CD4-positive, alpha-beta T cell treated with Interleukin-6 for 4 hours (primary cell): ENCODE measurements at places on chromosomes 1 and 21.

DNA sequence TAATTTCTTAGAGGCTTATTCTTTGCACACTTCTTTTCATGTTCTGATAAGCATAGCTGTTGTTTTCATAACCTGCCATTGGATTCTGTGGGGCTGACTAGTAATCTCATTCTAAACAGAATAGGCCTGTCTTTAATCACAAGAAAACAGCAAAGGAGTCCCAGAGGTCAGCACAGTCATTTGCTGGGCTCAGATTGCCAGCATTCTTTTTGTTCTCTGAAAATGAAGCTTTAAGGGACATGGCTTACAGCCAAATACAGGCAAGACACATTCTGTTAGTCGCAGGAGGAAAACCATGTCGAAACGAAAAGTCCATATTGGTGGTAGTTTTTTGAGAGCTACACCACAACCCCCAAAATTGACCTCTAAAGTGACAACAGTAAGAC, 75.0 kb downstream of the MRPS6 start:
- no peak for DNase-seq

- no peak for DNase-seq
Measured at GRCh38 chr1:32897082-32898049, 3.8 kb downstream of the TMEM54 start.

DNA sequence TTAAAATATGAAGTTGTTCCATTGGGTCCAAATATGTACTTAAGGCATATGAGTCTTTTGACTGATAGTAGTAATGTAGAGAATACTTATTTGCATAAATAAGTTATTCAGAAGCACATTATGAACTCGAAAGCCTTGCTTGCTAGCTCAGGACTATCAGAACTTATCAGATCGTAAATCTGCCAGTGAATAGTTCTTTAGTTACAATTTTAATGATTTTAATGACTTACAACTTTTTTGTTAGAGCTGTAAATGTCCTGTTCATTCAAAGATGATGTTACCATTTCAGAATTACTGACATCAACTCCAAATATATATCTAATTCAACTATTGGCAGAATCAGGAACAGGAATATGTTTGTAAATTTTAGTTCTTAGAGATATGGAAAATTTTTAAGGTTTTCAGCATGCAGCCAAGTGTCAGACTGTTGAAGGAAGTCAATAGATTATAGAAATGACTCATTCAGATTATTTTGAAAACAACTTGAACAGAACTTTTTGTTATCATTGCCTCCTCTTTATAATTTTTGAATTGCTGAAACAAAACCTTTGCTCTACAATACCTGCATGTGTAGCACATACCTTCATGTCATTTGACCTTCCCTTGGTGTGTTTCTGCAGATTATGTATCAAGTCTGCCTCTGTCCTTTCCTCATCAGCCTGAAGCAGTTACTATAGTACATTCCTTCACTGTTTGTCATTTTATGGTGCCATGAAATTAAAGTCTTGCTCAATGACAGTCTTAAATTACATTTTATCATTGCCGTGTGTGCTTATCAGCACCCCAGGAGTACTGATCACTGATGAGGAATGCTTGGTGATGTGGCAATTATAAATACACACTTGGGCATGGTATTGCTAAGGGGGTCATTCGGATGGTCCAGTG, 44.9 kb downstream of the LRRC8D start:
- no peak for DNase-seq

DNA sequence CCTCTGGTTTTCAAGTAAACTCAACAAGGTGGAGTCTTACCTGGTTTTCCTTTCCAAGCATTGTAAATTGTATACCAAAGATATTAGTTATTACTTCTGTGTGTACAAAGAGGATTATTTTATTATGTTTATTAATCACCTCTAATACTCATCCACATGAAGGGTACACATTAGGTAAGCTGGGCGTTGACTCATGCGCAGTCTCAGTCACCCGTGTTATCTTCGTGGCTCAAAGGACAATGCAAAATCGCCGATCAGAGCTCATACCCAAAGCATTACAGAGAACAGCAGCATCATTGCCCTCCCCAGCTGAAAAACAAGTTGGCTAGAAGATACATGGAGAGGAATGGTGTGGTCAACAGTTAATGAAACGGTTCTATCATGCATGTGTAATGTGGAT, 148.7 kb downstream of the NR5A2 start:
- DNase-seq = no peak

DNA sequence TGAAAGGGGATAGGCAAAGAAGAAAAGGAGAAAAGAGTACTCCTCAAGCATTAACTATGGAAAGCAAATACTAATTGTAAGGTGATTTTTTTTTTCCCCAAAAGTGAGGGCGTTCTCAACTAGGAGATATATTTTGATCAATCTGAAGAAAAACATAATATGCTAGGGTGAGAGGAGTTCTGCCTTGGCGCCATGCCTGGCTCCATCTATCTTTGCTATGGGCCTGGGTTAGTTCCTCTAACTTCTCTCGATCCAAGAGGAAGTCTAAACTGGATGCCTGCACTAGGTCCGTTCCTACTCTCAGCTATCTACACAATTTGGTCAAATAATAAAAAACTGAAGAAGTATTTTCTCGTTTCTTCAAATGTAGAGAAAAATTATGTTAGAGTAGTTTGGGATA, 20.5 kb downstream of the CNN3 start:
- no peak for DNase-seq

GRCh38 chr1:101509370-101509769, 272.6 kb downstream of the S1PR1 start:
- no peak for DNase-seq

DNA sequence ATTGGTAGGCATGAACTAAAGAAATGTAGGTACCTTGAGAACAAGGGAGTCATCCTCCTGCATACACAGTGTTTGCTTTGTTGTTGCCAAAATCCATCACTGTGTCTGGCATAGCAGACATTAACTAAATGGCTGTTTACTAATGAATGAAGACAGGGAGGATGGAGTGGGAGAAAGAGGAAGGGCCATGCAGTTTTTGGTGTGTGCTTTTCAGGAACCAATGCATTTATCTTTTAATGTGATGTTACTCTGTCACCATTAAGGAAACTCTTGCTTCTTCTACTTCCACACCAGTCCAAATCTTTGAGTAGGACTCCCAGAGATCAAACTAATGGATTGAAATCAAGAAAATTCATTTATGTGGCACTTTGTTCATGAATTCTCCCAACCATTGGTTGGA, 55.6 kb upstream of the DUSP10 start:
- no peak for DNase-seq

DNA sequence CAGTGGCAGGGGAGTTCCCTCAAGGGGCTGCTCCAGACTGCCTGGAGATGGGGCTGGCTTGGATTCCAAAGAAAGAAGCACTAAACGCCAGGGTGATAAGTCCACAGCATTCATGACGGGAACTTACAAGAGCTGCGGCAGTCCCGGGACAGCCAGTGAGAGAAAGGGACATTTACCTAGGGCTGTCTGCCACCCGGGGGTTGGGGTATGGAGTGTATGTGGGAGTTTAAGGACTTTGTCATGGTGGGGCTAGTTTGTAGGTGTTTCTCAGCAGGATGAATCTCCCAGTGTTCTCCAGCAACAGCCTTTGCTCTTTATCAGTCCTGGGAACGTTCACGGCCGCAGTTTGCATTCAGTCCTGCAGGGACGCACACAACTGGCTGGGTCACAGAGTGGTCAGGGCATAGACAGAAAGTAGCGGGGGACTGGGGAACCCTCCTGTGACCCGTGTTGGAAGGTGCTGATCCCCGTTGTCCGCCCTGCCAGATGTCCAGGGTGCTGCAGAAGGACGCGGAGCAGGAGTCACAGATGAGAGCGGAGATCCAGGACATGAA, 41.4 kb upstream of the HMGN1 start:
- no peak for DNase-seq

- DNase-seq = no peak
Measured at GRCh38 chr21:39707316-39707715, 37.7 kb upstream of the IGSF5 start.

DNA sequence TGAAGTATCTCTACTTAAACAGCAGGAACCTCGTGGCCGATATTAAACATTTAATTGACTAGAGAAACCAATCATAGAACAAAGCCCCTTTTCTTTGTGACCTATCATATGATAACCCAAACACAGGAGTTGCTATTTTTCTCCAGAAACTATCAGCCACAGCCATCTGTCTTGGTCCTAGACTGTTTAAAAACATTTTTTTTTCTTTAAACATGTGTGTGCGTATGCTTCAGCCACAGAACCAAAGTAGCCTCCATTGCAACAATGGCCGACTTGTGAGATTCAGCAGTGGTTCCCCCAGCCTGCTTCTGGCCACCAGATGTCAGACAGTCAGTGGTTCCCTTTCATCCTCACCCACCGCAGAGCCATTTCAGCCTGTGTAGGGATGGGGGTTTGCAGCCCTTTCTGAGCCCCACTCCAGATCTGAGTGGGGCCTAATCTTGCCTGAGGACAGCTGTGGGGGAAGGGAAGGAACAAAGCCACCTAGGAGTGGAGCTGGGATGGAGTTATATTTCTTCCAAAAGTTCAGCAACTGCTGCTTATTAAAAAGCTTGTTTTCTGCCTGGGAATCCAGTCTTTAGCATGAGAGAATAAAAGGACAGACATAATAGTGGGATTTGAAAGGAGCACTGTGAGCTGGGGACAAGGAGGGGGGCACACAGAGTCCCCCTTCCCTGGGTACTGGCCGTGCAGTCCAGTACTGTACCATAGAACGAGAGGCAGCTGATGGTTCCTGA, 11.7 kb upstream of the IGSF3 start:
- no peak for DNase-seq

GRCh38 chr1:195019385-195019784, 1588.9 kb downstream of the KCNT2 start:
- no peak for DNase-seq

DNA sequence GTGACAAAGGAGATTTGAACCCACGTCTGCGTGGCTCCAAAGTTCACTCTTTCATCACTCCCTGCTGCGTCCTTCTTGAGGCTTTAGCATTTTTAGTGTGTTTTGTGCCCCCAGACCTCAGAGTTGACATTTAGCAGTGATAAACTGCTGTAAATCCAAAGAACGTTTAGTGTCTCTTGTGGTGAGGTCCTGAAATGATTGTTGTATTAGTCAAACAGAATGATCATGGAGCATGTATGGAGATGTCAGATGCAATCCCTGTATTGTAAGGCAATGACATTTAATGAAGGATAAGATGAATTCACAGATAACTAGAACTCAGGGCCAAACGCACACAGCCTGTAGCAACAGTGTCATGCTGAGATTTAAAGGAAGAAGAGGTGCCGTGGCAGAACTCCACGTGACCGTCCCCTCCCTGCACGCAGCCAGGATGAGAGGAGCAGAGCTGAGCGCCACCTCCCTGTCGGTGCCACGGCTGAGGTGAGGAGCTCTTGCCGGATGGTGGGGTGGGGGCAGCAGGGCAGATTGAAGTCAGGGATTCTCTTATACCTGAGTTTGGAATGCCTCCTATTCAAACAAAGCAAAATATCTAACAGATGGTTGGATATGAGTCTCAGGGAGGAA, 30.1 kb downstream of the NTPCR start:
- no peak for DNase-seq

- no peak for DNase-seq
Measured at GRCh38 chr1:184366997-184367396, 19.8 kb upstream of the C1orf21 start.

GRCh38 chr1:217674028-217674729, 43.0 kb downstream of the SPATA17 start:
- no peak for DNase-seq

- no peak for DNase-seq
Measured at GRCh38 chr1:89151047-89151446, 24.8 kb downstream of the GBP7 start.

- no peak for DNase-seq
Measured at GRCh38 chr1:182561456-182561855, 27.6 kb downstream of the RNASEL start.

DNA sequence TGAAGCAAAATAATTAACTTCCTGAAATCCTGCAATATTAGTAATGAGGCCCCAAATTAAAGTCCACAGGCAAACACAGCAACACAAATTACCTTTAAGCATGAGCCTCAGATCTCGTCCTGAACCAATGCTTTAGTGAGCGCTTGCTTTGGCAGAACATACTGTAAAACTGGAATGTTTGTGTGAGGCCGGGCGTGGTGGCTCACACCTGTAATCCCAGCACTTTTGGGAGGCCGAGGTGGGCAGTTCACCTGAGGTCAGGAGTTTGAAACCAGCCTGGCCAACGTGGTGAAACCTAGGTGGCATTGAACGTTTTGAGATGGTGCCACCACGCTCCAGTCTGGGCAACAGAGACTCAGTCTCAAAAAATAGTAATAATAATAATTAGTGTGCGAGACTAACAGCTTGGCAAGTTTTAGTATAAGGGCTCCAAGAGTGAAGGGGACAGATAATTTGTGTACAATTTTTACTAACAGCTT, 17.8 kb downstream of the SFPQ start:
- no peak for DNase-seq

DNA sequence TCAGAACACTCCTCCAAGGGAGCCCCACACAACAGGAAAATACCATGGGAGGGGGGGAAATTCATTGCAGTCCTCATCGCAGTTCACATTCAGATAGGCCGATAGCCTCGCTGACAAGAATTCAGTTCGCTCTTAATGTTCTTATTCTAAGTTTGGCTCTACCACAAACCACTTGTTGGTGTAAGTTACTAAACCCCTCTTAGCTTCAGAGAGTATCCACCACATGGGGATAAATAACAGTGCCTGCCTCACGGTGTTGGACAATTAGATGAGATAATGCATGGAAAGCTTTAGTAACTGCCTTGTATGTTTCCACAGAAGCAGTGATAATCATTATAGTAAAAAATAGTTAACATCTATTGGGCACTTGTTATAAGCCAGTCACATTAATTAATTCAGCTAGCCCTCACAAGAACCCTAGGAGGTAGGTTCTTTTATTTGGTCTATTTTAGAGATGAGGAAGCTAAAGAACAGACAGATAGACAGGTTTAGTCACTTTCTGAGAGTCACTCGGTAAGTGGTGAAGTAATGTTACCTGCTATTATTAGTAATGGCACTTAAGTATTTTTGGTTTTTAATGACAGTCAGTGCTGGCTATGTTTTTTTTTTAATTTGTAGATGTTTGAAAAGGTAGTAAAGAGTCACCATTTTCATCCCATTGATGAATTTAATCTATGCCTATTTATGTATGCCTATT, 10.1 kb downstream of the VAV3 start:
- DNase-seq = no peak

DNA sequence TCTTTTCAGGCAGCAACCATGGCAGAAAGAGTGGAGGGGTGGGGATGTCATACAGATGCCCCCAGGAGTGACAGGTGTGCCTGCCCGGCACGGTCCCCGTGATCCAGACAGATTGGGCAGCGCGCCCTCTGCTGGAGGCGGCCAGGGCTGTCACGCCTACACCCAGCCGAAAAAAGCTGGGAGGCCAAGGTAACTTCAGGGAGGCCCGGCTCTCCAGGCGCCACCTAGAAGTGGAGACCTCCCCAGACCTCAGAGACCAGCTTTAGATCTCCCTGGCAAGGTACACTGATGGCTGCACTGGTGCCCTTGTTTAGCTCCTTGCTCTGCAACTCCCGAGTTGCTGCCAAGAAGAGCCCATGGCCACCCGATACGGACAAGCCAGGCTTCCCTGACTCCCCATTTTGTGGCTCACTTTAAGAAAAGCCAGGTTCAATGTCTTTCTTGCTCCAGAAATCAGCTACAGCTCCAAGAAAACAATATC, 6.6 kb downstream of the GOLT1A start:
- peak; percentile 77 for DNase-seq

GRCh38 chr1:235953801-235954200, 87.1 kb upstream of the LYST start:
- DNase-seq = no peak

- no peak for DNase-seq
Measured at GRCh38 chr1:41272601-41273000, 30.5 kb upstream of the SCMH1 start.

GRCh38 chr21:31530364-31530763, 129.1 kb upstream of the SOD1 start:
- DNase-seq = no peak

- DNase-seq = no peak
Measured at GRCh38 chr1:66575739-66576138, 41.8 kb downstream of the SGIP1 start.
